ENCODE measurements at places on chromosomes 2 and 18. TPM values are rescaled to one million over a fixed set of nuclear protein-coding genes. Genes with fewer than 3 reads are reported as not detected.

Gene GRB14
- total RNA-seq: 0.66 TPM

Gene SP100
- total RNA-seq: 0.37 TPM

- ATAC-seq: no peak
Measured at GRCh38 chr2:43170405-43171105, 55.9 kb downstream of the ZFP36L2 start.

- ATAC-seq: peak; percentile 97
Measured at GRCh38 chr2:75646583-75647425, at the start of gene MRPL19. Gene MRPL19 (plus strand): TSS chr2:75646783. CDS start chr2:75646808, 25 bp downstream.

DNA sequence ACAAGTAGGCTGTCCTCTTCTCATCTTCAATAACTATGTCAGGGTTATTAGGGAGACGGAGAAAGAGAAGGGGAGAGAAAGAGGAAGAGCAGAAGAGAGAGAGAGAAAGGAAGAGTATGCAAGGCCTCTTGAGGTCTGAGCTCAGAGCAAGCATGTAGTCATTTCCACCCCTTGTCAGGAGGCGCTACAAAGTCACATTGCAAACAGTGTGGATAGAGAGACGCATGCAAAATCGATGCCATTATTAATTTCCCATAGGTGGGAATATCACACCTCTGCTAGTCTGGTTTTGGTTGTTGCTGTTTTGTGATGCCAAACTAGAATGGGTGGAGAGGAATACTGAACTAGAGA, 24.2 kb upstream of the SERPINE2 start:
- no peak for ATAC-seq

DNA sequence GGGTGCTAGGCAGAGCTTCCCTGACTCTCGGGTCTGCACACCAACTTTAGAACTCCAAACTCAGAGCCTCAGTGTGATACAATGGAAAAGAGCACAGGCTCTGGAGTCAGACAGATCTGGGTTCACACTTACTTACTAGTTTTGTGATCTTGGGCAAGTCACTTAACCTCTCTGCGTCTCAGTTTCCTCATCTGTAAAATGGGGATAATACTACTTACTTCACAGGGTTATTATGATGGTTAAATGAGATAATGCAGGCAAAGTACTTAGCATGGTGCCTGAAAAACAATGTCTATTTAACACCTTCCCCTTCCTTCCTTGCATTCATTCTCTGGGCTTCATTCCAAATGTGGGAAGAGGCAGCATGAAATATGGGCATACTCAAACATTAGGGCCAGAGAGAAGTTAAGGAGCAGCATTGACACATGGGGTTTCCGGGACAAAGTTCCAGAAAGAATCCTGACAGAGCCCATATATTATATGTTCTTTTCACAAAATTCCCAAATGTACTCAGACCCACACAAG, 13.3 kb downstream of the DNAJC27 start:
- ATAC-seq: no peak

All from motor neuron (in vitro differentiated cells).